ENCODE measurements at places on chromosomes 7 and 10.

DNA sequence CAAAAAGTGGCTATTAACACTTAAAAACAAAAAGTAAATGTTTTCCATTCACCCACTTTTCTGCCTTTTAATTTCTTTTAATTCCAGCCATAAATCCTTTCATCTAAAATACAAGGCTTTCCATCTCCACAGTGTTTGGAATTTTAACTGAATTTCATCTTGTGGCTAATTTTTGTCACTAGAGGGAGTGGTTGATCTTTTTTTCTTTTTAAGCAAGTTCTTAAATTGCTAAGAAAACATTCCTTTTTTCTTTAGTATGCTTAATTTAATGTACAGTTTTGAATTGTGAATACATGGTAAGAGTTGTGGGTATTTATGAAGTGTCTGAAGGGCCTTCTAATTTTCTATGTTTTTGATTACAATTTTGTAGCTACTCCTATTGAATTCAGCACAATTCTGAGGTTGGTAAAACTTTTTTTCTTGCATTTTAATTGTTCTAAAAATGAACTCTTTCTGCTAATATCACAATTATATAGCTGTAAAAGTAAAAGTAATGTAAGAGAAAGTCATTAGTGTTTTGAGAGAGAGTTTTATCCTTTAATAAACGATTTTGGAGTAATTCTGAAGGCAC lies 54.9 kb upstream of the ANK3 start:
- DNase-seq: no peak

- DNase-seq: no peak
Measured at GRCh38 chr7:40151504-40151903, 16.7 kb downstream of the SUGCT start.

DNA sequence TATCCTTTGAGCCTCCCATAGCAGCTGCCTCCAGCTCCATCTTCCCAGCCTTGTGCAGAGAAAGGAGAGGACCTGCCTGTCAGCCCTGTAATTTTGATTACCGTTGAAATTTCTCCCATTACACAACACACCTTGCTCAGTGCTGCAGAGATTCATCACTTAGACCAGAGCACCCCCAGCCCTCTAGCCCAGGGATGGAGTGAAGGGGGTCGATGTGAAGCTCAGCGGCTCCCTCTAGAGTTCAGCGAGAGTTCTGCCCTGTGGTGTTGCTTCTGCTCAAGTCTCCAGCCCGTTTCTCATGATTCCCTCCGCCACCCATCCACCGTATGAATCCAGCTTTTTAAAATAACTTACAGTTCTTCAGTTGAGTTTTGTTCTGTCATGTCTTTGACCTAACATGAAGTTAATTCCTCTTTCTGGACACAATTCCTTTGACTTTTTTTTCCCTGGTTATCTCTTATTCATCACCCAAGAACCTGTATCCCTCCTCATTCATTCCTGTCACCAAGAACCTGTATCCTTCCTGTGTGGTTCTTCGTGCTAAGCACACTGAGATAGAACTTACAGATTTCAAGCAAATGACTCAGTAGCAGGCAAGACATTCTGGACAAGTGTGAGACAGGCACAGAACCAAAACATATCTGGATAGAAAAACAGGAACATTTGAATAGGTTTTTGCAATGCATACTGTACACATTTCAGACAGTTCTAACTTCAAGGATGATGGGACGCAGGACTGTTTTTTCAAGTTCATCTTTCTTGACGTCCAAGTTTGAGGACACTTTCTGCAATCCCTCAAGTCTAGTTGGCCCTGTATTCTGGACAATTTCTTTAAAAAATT lies 35.0 kb upstream of the ZNF32 start:
- no peak for DNase-seq

GRCh38 chr7:87934699-87935383 lies 790 bp downstream of the ADAM22 start:
- no peak for DNase-seq

- DNase-seq: no peak
Measured at GRCh38 chr7:155344270-155344617, 46.6 kb downstream of the INSIG1 start.

Data from thoracic aorta (tissue), 2 donors.